ENCODE measurements at places on chromosomes 16 and 17.

DNA sequence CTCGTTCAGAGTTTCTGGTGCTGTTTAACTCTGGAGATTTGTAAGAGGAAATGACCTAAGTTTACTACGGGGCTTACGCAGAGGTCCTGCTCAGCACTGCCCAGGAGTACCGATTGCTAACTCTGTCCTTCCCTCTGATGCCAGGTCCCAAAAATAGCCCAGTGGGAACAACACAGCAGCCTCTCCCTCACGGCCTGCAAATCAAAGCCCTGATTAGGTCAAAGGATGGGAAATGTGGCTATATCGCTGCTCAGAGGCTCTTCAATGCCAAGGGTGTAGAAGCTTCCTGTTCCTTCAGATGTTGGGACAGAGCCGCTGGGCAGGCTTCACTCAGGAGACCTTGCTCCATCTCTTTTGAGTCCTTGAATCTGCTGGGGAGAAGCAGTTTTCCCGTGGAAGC, 174.2 kb upstream of the KCNJ16 start:
- no peaks in the 10 kb centered on the region for H3K36me3 ChIP-seq
- H3K27me3 ChIP-seq = no peaks in the 10 kb centered on the region
- DNase-seq = no peak
- H3K4me1 ChIP-seq = no peaks in the 10 kb centered on the region
- no peak overlapping the region for H3K27ac ChIP-seq
- H3K4me3 ChIP-seq = no peak overlapping the region

DNA sequence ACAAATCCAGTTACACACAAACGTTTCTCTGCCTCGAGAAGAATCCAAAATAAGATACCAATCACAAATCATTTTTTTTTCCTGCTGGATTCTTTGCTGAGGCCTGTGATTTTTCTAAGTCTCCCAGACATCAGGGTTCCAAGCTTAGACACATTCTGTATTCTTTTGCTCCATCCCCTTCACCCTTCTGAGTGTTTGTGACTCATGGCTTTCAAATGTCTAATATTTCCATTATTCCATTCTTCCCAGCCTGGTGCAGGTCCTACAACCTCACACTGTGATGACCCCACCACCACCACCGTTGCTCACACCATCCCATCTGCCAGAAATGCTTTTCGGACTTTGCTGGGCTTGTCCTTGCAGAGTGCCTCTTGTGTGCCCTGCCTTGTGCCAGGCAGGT, 480.1 kb downstream of the SOX9 start:
- H3K36me3 ChIP-seq = no peaks in the 10 kb centered on the region
- H3K4me1 ChIP-seq = no peaks in the 10 kb centered on the region
- H3K27ac ChIP-seq = no peak overlapping the region
- no peak for DNase-seq
- no peak overlapping the region for H3K4me3 ChIP-seq

- H3K36me3 ChIP-seq = no peaks in the 10 kb centered on the region
- no peak overlapping the region for H3K27ac ChIP-seq
- no peak for DNase-seq
- H3K27me3 ChIP-seq = peaks cover 91% of the 10 kb centered on the region
Measured at GRCh38 chr17:48601539-48602425, 3.0 kb downstream of the HOXB6 start.

DNA sequence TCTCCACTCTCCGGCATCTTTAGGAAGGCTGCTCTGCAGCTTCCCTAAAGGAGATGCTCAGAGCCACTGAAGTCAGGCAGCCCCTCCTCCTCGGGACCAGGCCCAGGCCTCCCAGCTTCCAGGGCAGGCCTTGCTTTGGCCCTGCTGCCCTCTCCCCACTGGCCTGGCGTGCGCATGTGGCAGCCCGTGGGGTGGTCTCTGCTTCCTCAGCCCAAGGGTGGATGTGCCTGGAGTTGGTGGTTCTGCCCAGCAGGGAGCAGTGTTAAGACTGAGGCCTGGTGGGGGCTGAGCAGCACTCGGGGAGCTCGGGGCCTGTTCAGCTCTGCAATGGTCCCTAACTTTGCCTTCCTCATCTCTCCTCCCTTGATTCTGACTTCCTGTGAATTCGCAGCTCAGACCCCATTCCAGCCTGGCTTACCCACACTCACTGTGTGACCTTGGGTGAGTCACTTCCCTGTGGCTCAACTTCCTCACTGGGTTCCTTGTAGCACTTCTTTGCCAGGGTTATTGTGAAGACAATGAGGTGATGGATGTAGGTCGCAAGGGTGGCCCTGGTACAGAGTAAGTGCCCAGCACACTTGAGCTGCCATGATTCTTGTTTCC, 63.2 kb downstream of the NKD1 start:
- H3K27ac ChIP-seq = no peak overlapping the region
- no peak overlapping the region for H3K4me3 ChIP-seq
- peaks cover 9% of the 10 kb centered on the region for H3K4me1 ChIP-seq
- H3K27me3 ChIP-seq = no peaks in the 10 kb centered on the region

GRCh38 chr16:90043526-90043925, 24.3 kb upstream of the DBNDD1 start:
- H3K4me3 ChIP-seq = no peak overlapping the region
- no peaks in the 10 kb centered on the region for H3K36me3 ChIP-seq
- no peak overlapping the region for H3K27ac ChIP-seq
- no peaks in the 10 kb centered on the region for H3K4me1 ChIP-seq

- H3K27ac ChIP-seq = no peak overlapping the region
- peaks cover 44% of the 10 kb centered on the region for H3K4me1 ChIP-seq
- peaks cover 4% of the 10 kb centered on the region for H3K27me3 ChIP-seq
- no peak for DNase-seq
- no peaks in the 10 kb centered on the region for H3K36me3 ChIP-seq
Measured at GRCh38 chr16:19132255-19132654, 18.5 kb downstream of the ITPRIPL2 start.

- H3K4me3 ChIP-seq = peak overlapping the region; percentile 92
- no peak for DNase-seq
- H3K36me3 ChIP-seq = no peaks in the 10 kb centered on the region
- H3K27me3 ChIP-seq = peaks cover 63% of the 10 kb centered on the region
- H3K27ac ChIP-seq = no peak overlapping the region
- peaks cover 15% of the 10 kb centered on the region for H3K4me1 ChIP-seq
Measured at GRCh38 chr17:20008242-20009051, 712 bp upstream of the SPECC1 start.

DNA sequence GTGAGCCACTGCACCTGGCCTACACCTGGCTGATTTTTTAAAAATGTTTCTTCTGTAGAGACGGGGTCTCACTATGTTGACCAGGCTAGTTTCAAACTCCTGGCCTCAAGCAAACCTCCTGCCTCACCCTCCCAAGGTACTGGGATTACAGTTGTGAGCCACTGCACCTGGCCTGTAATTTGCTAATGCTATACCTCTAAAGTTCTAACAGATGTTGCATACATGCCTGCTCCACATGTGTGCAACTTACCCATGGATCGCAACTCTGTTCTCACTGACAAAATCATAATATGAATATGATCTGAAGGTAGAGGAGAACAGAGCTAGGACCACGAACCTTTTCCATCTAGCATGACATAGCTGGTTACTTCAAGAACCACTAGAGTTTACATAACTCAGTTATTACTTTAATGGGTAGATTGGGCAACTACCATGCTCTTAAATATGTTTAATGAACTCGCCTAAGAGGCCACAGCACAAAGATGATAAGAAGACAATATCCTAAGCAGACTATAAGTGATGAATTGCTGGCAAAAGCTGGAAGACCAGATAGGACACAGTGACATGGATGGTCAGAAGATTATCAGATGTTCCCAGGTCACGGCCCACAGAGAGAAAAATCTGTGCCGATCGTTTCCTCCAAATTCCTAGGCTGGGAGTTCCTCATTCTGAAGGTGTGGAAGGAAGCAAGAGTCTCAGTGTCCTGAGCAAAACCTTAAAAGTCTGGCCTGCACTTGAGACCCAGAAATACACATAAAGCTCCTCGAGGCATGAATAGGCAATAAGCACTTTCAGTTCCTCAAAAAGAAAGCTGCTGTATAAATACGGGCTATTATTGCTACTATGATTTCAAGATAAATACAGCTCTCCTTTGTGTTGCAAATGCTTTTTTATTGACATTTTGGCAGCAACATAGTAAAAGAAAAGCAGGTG, 53.6 kb upstream of the ICAM2 start:
- H3K4me3 ChIP-seq = no peak overlapping the region
- DNase-seq = no peak
- H3K36me3 ChIP-seq = peaks cover 75% of the 10 kb centered on the region
- H3K27me3 ChIP-seq = no peaks in the 10 kb centered on the region
- H3K4me1 ChIP-seq = peaks cover 22% of the 10 kb centered on the region
- peak overlapping the region; percentile 31 for H3K27ac ChIP-seq

All from activated T-helper 1 cell treated with anti-CD3 and anti-CD28 coated beads, Interleukin-12 subunit alpha, Interleukin-12 subunit beta, Interleukin-2, Interleukin-4 antibody, amounts not matched to agents 30 ng/mL and 10 ng/mL and 1 ng/mL, durations not matched to agents 14 hours and 24 hours and 36 hours (primary cell).